Hepatic stellate cell (primary cell): ENCODE measurements at places on chromosomes 12 and 14.

GRCh38 chr12:28787151-28787550 is 361.9 kb upstream of the FAR2 start:
- DNase-seq = no peak

DNA sequence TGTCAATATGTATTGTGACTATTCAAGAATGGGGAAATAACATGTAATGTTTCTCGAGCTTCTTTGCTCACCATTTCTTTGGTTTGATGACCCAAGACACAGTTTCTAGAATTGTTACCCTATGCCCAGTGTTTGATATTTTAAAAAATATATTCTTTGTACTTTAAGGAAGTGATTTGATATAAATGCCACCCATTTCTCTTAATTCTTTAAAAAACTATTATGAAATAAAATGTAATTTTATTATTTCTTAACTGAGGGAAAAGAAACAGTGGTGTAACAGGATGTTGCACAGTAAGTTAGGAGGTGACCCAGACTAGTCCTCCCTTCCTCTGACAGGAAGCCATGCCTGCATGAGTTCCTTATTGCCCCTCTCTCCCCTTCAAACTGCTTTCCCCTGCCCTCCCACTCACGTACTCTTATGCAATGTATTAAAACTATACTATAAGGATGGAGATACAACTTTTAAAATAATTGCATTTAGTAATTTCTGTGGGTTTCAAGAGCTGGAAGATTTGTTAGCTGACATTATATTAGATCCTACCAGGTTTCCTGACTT is 279.4 kb downstream of the TMTC2 start:
- DNase-seq = no peak

DNA sequence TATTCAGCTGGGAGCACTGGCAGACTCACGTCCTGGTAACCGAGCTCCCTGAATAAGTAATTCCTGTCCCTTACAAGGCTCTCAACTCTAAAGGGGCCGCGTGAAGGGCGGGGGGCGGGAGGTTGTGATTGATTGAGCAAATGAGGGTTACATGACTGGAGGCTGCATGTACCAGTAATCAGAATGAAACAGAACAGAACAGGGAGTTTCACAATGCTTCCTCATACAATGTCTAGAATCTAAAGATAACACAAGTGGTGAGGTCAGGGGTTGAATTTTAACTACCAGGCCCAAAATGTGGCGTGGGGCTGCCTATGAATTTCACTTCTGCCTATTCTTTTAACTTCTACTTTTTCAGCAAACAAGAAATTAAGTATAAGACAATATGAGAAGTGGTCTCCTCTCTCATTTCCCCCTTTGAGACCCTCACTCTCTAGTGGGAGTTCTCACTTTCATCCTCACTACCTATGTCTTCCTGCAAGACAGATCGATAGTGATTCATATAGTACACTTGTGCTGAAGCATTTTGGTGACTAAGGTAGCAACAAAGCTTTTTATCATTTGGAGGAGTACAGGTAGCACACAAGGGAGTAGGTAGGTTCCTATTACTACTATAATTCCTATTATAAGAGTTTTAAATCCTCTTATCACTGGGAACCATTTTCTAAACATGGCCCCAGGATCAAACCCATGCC is 239.8 kb downstream of the KTN1 start:
- no peak for DNase-seq

DNA sequence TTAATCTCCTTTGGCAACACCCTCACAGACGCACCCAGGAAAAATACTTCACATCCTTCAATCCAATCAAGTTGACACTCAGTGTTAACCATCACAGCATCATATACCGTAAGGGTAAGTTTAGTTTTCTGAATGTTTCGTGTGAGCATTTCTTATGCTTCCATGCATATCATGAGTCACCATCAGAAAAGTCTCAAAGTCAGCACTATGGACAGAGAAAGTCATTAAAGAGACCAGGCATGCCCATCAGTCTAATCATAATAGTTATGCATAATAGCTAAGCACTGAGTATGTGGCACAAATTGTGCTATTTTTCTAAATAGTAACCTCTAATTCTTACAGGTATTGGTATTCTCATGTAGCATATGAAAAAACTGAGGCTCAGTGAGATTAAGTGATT is 158.8 kb upstream of the PRMT8 start:
- no peak for DNase-seq

GRCh38 chr12:45469902-45470301 is 254.0 kb downstream of the ANO6 start:
- no peak for DNase-seq

GRCh38 chr12:96103067-96103644 is 67.8 kb upstream of the LTA4H start:
- no peak for DNase-seq

DNA sequence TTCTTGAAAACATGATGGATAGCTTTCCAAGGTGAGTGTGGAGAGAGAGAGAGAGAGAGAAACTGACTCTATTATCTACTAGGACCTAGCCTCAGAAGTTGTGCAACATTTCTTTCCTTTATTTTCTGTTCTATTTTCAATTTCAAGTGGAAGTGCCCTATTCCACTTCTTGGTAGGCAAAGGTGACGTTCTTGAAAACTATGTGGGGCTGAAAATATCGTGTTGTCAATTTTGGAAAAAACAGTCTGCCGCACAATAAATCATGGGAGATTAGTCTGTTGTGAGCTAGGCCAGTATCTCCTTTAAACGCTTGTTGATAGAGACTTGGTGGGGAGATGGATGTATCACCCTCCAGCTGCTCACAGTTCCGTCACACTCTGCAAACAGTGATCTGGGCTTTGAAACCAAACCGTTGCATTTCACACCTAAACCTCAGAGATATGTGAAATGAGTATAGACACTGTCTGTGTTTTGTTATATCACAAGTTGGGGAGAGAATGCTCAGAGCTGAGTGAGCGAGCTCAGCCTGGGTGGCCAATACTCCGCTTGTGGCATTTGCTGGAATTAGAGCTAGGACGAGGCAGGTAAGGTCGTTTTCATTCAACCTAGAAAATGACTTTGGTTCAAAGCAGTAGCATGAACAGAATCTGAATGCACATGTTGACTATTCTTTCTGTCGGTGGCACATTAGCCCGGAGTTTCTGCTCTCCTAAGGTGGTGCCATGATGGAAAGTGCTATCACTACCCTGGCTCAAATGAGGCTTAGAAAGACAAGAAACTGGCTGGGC is 75.1 kb upstream of the ST8SIA1 start:
- no peak for DNase-seq

GRCh38 chr14:105331575-105332349 is 17.2 kb downstream of the PACS2 start:
- DNase-seq = no peak

DNA sequence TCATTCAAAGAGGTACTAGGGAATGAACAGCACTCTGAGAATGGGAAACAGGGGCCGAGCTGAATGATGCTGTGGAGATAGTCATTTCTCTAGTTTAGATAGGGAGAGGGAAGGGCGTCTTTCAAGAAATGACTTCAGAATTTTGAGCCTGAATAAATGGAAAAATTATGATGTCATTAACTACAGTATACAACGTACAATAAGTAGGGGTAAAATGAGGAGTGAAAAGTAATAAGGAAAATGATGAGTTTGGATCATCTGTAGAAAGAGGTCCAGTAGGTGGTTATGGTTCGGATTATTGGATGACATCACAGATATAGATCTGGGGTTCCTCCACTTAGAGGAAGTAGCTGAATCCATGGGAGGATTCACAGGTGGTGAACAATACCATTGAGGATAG is 960.0 kb downstream of the DIO2 start:
- no peak for DNase-seq

DNA sequence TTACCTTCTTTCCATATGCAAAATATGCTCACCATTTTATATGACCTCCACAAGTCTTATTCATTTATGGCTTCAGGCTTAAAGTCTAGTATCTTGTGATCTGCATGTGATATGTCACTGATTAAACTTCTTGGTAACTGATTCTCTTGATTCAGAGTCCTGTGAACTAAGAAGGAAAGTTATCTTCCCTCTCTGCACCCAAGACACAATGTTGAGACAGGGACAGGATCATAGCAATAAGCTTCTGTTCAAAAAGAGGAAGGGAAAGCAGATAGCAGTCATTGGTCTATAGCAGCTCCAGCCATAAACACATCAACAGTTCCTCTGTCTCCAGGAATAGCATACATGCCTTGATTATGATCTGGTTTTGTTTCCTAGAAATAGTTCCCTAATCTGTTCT is 103.1 kb downstream of the UNC79 start:
- DNase-seq = no peak

GRCh38 chr12:131065279-131065678 is 111.6 kb downstream of the ADGRD1 start:
- DNase-seq = no peak

GRCh38 chr14:68144051-68144681 is 324.6 kb downstream of the RAD51B start:
- no peak for DNase-seq

DNA sequence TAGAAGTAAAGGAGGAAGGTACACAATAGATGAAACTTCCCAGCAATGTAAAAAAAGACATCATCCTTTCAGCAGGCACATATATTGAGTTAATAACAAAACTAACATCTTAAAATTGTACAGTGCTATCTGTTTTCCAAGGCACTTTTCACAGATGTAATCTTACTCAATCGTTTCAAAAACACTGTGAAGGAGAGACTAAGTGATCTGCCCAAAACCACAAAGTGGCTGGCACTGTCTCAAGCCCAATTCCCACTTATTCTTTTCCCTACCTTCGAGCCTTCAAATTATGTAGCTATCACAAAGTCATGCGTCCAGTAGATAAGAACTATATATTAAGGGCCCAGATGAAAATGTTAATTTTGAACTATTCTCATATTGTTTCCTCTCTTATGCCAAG is 193.6 kb upstream of the RASSF8 start:
- DNase-seq = no peak

GRCh38 chr14:105947599-105947998 is 421.2 kb downstream of the TMEM121 start:
- no peak for DNase-seq

GRCh38 chr14:52333108-52333507 is 19.0 kb downstream of the PTGER2 start:
- DNase-seq = no peak

- no peak for DNase-seq
Measured at GRCh38 chr12:90999966-91000365, 4.8 kb downstream of the EPYC start.

DNA sequence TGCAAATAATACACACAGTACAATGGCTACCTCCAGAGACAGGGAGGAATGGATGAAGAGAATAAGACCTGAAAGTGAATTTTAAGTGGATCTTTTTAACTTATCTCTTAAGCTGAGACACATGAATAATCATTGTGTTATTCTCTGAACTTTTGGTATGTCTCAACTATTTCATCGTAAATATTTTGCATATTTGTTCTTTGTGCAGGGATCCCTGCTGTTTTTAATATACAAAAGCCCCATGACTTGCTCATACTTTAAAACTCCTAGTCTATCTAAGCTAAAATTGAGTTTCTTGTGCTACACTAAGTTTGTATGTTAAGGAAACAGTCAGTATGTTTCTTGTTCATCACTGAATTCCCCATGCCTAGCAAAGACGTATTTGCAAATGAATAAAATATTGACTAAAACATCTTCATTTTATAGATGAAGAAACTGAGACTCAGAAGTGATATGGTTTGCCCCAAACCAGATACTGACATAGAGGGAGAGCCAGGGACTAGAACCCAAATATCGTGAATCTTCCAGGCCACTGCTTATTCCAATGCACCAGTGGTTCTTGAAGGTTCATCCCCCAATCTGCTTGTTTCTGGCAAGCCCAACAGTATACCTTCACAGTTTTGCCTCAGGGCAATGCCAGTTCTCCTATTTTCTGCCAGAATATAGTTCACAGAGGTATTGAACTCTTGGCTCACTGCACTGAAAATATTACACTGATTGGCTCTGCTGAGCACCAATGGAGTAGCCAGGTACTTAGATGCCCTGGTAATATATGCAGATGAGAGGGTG is 356.9 kb downstream of the MED13L start:
- no peak for DNase-seq

- no peak for DNase-seq
Measured at GRCh38 chr12:9634177-9634803, 26.6 kb upstream of the KLRB1 start.

DNA sequence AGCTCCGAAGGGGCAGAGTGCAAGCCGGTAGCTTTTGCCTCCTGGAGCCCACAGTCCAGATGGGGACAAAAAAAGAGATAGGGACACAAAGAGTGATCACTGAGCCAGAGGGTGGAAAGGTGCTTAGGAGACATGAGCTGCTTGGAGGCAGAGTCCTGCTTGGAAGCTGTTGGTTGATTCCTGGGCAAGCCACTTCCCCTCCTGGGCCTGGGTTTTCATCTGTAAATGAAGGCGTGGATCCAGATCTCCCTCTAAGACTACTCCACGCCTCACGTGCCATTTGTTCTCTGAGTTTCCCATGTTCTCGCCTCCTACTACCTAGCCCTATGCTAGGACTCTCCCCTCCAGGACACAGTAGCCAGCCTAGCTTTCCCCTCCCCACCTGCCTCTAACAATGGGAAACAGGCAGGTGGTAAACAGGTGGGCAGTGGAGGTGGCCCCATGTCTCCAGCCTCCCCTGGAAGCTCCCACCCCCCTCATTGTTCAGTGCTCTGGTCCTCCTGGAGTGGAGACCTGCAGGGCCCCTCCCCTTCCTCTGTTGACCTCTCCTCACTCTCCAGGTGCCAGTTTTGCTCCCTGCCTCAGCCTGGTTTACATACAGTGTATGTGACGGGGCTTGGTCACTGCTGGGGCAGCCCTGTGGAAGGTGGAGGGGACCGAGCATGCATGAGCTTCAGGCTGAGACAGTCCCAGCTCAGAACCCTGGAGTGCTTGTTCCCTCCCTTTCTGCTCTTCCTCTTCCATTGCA is 3.8 kb downstream of the SERPINA3 start:
- no peak for DNase-seq

- no peak for DNase-seq
Measured at GRCh38 chr12:91511795-91512420, 329.3 kb upstream of the DCN start.

GRCh38 chr12:25789541-25789944 is 168.9 kb upstream of the RASSF8 start:
- DNase-seq = no peak

- no peak for DNase-seq
Measured at GRCh38 chr14:70896317-70896716, 10.9 kb upstream of the PCNX1 start.

DNA sequence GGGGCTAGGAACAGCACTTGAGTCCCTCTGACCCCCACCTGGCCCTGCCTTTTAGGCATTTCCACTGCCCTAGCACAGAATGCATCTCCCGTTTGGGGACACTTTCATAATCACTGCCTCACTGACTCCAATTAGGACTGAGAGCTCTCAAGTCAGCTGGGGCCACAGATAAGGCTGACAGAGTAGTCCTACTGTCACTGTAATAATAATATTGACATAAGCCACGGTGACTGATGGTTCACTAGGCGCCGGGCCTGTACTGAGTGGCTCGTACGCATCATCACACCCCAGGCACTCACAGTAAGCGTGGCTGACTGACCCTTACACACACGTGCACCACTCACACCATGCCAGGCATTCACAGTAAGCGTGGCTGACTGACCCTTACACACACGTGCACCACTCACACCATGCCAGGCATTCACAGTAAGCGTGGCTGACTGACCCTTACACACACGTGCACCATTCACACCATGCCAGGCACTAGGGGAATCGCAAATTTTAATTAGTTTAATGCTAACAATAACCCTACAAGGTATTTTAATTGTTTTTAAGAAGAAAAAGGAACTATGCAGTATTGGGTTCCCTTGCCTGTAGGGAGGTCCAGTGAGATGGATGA is 87.7 kb downstream of the CHGA start:
- DNase-seq = no peak

GRCh38 chr14:24425704-24426103 is 3.8 kb downstream of the CBLN3 start:
- peak; percentile 70 for DNase-seq

- DNase-seq = peak; percentile 53
Measured at GRCh38 chr14:74514471-74514941, 20.9 kb downstream of the ISCA2 start.
